ENCODE measurements at places on chromosomes 13 and 19. TPM values are rescaled to one million over a fixed set of nuclear protein-coding genes. Genes with fewer than 3 reads are reported as not detected.
A peak's percentile ranks its signal among the peaks of the same experiment; 100 is the strongest.

DNA sequence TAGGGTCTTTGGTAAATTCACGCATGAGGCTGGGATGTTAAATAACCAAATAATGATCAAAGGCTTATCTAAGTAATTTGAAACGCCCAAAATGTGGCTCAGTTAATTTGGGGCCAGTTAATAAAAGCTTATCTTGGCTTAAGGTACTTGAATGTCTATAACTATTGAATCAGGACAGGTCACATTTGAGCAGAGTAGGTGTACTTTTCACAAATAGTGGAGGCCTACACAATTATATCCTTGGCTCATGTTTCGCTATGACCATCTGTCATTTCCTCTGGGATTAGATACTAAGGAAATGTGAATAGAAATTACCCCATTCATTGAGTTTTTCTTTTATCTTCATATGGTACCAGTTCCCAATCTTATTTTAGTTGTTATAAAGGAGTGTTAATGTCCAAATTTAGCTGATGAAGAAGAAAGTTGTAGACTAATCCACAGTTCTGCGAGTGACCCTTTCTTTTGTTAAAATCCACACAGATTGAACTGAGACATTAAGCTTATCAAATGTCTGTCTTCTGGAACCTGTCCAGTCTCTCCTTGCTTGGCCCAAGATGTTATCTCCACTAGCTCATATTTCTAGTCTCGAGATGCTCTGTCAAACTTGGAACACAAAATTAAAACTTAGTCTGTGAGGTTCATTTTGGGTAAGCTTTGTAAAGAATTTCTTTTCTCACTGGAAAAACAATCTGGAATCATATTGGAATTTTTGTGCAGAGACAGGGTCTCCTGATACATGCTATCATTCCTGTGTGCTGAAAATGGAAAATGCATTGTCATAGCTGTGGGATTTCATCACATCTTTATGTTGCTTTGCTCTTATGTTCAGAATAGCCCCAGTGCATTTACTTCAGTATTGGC is 31.0 kb downstream of the SLAIN1 start:
- DNase-seq: no peak

The BCL3 gene
- 27.9 TPM for total RNA-seq

The PDCD2L gene
- total RNA-seq: 65.0 TPM

- DNase-seq: no peak
These were observed 715.7 kb downstream of the DIAPH3 start for GRCh38 chr13:59447846-59448620.

The ASF1B gene
- total RNA-seq: 26.7 TPM

DNA sequence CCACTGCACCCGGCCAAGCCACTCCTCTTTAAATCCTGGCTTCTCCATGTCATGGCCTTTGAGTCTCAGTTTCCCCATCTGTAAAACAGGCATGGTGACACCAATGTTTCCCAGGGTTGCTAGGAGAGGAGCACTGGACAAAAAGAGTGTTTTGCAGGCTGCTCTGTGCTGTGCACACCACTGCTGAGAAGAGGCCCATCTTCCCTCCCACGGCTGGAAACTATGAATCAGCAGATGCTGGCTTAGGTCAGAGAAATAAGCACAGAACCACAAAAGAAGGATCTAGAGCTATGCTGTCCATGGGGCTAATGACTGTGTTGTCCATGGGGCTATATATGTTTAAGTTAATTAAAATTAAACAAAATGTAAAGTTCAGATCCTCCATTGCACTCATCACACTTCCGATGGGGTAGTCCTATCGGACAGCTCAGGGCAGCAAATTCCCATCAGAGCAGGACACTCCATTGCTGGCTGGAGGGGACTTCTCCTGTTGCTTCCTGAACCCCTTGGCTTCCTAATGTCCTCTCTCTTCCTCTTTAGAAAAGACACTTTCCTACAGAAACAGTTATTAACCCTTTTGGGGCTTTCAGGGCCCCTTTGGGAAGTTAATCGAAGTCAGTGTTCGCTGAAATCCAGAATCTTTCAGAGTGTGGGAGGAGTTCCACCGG is 37.1 kb downstream of the TSHZ3 start:
- no peak for DNase-seq

- DNase-seq: no peak
These were observed 367.6 kb downstream of the DNAJC15 start for GRCh38 chr13:43391036-43391435.

The ZNF563 gene
- total RNA-seq: 1.3 TPM

DNA sequence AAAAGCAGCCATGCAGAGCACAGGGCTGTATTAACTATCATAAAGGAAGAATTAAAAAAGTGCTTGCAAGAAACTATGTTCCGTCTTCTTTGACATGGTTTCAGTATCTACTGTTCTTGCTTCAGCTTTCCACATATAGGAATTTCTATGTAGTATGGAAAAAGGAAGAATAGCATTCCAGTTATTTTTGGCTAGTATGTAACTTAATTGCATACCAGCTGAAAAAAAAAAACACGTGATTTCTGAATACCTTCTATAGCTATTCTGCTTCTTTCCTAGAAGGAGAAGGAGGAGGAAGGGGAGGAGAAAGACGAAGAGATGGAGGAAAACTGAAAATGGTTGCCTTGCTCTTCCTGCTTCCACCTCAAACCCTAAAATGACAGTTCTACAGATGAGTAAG is 619.0 kb downstream of the KCTD12 start:
- no peak for DNase-seq

GRCh38 chr13:48749699-48750473 is 96.2 kb downstream of the CYSLTR2 start:
- peak; percentile 58 for DNase-seq

The C19orf33 gene
- total RNA-seq: not detected

- no peak for DNase-seq
These were observed 27.6 kb upstream of the SLC1A5 start for GRCh38 chr19:46815833-46816627.

GRCh38 chr19:38084196-38084595 is 139.8 kb downstream of the DPF1 start:
- DNase-seq: no peak

GRCh38 chr13:90222758-90223157 is 1124.7 kb upstream of the MIR17HG start:
- DNase-seq: no peak

The ZNF813 gene
- total RNA-seq: 4.6 TPM

DNA sequence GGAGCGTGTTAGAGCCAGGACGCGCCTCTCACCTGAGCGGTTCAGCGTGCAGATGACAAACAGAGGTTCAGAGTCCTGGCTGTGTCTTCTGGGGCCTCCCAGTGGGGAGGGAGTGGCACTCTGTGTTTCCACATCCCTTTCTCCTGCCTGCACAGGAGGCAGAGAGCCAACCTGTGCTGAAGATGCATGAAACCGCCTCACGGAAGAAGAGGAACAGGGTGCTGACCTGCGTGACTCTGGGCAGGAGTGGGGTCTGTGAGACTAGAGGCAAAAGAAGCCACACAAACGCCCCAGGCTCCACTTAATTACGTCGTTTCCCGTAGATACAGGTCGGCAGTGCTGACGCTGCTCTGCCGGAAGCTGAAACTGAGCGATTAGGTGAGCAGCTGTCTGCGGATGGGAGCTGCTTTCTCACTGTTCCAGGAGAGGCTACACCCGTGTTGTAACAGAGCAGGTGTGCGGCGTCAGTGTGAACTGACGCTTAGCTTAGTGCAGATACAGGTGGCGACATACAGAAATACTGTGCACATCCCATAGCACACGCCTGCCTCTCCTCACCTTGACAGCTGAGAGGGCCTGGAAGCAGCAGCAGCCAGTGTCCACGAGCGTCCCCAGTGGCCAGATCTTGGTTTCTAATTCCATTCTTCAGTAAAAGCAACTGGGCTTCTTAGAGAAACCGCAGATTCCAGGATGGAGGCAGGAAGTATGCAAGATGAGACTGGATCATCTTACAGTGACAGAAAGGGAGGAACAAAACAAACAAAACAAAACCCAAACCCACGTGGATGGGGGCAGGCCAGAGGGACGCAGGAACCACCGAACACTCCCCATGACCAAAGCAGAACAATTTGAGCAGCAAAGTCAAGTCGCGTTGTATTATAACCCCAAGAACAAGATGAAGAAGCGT is 37.7 kb upstream of the MCF2L start:
- no peak for DNase-seq

The SERTAD3 gene
- total RNA-seq: 9.5 TPM

DNA sequence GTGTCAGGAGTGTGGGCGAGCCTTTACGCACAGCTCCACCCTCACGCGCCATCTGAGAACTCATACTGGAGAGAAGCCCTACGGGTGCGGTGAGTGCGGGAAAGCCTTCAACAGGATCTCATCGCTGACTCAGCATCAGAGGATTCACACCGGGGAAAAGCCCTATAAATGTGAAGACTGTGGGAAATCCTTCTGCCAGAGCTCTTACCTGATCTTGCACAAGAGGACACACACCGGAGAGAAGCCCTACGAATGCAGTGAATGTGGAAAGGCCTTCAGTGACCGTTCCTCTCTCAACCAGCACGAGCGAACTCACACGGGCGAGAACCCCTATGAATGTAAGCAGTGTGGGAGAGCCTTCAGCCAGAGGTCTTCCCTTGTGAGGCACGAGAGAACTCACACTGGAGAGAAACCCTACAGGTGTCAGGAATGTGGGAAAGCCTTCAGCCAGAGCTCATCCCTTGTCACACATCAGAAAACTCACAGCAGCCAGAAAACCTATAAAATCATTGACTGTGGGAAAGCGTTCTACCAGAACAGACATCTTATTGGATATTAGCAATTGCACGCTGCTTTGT is 6.9 kb upstream of the ZNF555 start:
- no peak for DNase-seq

The ANKLE1 gene
- total RNA-seq: 19.0 TPM

DNA sequence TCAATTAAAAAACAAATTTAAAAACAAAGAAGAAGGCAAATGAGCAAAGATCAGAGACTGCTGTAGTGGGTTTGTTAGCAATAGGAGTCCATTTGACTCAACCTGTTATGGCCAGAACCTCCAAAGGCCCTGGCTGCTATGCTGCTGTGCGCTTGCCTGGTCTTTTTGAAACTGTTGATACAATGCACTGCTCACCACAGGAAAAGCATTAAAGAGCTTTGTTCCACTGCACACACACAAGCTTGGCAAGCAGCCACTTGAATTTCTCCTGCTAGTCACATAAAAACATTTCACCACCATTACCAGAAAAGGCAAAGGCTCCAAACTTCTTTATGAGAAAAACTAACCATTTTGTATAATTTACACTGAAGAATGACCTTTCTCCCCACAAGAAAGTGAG is 132.2 kb downstream of the FREM2 start:
- DNase-seq: no peak

DNA sequence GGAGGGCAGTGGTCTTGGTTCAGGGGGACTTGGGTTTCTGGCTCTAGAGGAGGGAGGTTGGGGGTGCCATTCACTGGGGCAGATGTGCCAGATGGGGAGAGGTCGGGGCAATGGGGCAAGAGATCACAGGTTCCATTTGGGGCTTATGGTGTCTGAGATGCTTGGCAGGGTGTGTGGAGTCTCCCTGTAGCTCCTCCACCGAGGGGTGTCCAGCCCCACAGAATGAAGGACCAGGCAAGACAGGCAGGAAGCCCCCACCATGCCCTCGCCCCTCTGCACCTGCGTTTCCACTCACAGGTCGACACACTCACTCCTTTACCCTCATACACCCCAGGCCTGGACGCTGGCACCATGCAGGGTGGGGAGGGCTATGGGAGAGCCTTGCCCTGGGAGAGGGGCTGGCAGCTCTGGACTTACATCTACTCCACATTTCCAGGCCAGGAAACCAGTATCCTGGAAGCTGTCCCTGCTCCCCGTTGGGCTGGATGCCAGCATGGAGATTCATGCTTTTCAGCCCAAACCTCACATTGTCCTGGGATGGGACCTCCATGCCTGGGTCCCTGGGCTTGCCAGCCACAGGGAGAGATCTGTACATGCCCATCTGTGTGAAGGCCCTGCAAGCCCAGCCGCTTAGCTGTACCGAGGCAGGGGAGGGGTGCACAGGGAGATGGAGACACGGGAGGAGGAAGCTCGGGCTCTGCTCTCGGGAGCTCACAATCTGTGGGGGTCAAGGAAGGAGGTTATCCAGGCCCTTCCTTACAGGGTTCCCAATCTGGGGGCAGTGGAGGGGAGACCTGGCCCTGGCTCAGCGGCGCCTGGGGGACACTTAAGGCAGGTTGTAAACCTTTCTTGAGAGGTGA is 77.1 kb downstream of the CHST8 start:
- DNase-seq: no peak

- peak; percentile 45 for DNase-seq
These were observed at the start of gene CD37 for GRCh38 chr19:49335071-49335783. Gene CD37, plus strand, starts transcription at chr19:49335406. Its CDS starts 135 bp downstream, at chr19:49335541.

The CYP4F8 gene
- total RNA-seq: not detected

DNA sequence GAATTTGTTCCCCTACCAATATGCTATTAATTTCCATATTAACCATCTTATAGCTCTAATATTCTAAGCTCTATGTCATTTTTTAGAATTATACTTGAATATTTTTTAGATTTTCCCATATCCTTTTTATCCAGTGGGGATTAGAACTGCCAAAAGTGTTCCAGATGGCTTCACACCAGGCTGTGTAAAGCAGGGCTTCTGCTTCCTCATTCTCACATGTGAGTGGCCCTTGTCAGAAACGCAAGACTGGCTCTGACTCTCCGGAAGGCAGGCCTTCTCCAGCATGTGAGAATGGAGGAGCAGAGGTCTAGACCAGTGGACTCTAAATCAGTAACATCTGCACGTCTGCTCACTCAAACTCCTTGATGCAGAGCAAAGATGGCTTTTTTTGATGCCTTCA is 650.1 kb downstream of the FGF9 start:
- DNase-seq: no peak

GRCh38 chr13:32340914-32341313 is 25.6 kb downstream of the BRCA2 start:
- no peak for DNase-seq

DNA sequence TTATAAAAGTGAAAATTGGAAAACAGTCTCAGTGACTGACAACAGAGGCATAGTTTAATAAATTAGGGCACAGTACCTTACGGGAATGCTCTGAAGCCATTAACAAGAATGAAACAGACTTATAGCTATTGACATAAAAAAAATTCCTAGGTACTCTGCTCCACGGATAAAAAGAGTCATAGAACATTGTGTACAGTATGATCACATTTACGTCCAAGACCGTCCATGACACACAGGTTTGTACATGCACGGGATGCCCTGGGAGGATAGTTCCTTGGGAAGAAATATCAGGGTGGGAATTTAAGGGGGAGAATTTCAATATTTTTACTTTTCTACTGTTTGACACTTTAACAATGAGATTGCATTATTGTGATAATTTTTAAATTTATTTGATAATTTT is 24.9 kb upstream of the CAMSAP3 start:
- DNase-seq: no peak

The ANO8 gene
- total RNA-seq: 2.9 TPM

- no peak for DNase-seq
These were observed 581 bp downstream of the CALR start for GRCh38 chr19:12938779-12939601.

All from activated T-cell treated with anti-CD3 and anti-CD28 coated beads, Interleukin-2, amount 50 U/mL, for 4 hours (primary cell).